ENCODE measurements at places on chromosomes 1 and 21. TPM values are rescaled to one million over a fixed set of nuclear protein-coding genes. Genes with fewer than 3 reads are reported as not detected.

DNA sequence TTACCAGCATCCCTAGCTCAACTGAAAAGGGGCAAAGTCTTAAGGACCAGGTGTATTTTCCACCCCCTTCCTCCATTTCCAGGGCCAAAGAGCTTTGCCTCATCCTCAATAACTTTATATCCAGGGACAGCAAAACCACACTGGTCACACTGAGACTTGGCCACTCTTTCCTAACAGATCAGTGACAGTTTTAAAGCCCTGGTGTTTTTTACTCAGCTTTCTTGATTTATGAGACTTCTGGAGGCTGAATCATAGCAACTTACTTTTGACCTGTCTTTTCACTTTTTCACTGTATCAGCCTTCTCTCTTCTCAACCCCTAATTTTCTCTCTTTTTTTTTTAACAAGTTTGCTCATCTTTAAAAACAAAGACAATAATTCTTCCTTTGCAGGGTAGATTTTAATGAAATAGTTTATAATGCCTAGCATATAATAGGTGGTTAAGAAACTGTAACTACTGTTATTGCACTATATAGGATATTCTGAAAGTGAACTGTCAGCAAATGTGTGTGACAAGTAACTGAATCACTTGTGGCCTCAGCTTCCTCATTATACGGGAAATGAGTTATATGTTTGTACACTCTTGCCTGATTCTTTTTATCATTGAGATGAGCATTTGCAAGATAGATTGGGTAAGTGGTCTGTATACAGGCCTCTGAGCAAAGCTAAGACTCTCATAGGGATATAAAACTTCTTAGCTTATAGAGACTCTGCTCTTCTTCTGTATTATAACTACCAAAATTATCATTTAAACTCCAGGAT, 19.7 kb upstream of the DYNLT5 start:
- no peak for DNase-seq

The GPR3 gene
- total RNA-seq = 12.4 TPM

The FNBP1L gene
- total RNA-seq = 18.0 TPM

The RASAL2 gene
- total RNA-seq = 27.8 TPM

The GSTM1 gene
- total RNA-seq = not detected

DNA sequence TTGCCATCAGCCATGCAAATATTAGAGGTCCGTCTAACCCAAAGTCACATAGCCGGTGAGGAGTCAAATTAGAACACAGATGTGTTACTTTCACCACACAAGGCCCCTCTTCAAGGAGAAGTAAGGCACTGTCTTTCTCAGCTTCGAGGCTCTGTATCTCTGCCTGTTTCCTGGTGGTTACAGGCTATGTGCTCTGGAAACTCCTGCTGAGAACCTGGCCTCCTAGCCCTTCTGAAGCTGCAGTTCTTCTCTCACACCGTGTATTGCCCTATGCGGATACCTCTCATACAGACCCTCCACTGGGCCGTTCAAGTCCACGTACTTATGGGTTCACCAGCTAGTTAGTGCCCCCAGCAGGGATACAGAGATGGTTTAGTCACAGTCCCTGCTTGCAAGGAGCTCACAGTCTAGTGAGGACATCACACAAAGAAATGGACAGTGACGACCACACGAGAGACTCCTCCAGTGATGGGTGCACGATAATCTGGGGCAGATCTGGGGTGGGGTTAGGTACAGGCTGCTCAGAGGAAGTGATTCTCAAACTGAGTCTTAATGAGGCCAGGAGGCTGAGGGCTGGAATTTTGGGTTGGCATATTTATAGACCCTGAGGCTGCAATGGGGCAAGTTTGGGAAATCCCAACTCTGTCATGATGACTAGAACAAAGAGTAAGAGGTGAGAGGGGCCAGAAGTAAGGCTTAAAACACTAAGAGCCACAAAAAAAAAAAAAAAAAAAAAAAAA, 22.8 kb upstream of the ELOA start:
- no peak for DNase-seq

The AGTRAP gene
- total RNA-seq = 25.4 TPM

DNA sequence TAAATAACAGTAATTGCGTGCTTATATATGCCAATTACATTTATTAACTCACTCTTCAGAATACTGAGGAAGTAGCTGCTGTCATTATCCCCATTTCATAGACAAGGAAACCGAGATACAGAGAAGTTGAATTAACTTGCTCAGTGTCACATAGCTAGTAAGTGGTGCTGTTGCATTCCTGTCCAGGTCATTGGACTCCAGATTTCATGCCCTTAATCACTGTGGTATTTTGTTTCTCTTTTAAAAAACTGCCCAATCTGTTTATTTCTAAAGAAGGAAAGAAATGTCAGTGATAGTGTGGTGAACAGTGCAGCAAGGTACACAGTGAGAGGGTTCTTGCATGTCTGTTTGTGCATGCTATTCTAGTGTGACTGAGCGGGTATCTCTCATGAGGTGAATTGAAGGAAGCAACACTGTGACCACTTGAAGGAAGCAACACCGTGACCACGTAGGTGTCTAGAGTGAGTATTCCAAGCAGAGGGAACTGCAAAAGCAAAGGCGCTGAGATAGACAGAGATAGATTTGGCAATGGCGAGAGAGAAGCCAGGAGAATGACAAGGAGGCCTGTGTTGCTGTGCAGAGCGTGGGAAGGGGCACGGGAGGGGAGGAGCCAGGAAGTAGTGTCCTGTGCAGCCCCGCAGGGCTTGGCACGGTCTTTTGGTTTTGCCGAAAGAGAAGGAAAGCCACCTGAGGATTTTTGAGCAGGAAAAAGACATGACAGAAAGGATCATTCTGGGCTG, 95.9 kb downstream of the CAMTA1 start:
- no peak for DNase-seq

The CELA2A gene
- not detected for total RNA-seq

DNA sequence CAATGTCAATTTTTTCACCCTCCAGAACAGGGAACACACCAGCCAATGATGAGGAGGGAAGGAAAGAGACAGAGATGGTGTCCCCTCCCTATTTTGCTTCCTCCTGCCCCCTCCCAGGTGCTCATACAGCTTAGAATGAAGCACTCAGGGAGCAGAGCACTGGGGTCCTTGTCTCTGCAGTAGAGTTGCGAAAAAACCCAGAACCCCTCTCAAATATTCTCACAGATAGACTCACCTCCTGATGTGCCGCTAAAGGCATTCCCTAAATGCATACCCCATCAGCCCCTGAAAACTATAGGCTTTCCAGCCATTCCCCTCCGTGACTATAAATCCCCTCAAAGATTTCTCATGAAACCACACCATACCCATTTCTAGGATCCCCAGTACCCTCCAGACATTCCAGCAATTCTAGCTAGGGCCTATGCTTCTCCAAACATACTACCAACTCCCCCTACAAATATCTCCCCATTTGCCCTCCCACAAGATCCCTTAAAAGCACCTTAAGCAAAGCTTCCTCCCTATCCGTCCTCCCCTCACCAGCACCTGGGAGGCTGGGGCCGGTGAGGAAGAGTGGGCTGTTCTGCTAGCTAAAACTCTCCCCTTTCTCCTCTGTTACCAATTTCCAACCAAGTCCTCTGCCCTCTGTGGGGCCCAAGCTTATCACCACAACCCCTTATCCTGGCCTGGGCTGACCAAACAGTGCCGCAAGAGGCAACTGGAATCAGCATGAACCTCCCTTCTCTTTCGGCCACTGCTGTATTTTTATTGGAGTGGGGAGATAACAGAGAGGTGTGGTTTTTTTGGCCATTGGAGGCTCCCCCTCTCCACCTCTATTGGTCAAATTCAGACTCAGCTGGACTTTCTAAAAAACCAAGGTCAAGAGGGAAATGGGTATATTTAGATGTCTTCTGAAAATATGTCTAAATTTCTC, 54.7 kb downstream of the RHBG start:
- no peak for DNase-seq

The GJA4 gene
- total RNA-seq = 25.5 TPM

The PGBD5 gene
- total RNA-seq = 19.6 TPM

GRCh38 chr1:30316056-30316455, 407.3 kb downstream of the MATN1 start:
- DNase-seq = no peak

DNA sequence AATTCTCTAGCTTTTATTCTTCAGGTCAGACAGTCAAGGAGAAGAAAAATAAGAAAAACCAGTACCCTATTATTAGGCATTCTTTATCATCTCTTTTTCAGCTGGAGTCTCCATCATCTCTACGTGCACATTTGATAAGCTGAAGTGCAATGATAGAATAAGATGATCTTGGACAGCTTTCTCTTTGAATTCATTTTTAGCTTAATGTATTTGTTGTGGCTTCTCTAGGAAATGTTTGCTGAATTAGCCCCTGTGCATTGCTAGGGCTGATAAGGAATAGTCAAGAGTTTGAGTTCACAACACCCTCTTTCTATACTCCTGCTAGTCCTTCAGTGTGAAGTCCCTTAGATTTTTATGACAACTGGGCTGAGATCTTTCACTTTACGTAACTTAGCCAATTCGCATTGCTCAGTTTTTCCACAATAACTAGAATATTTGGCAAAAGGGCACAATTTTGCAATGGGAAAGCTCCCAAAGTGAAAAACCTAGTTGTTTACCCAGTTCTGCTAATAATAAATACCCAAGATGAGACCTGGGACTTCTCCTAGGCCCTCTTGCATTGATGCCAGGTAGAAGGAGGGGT, 7.0 kb upstream of the KCNJ15 start:
- no peak for DNase-seq

The GPR137B gene
- 25.0 TPM for total RNA-seq
